Nephron progenitor cell (in vitro differentiated cells): ENCODE measurements at places on chromosomes 16 and 17.

DNA sequence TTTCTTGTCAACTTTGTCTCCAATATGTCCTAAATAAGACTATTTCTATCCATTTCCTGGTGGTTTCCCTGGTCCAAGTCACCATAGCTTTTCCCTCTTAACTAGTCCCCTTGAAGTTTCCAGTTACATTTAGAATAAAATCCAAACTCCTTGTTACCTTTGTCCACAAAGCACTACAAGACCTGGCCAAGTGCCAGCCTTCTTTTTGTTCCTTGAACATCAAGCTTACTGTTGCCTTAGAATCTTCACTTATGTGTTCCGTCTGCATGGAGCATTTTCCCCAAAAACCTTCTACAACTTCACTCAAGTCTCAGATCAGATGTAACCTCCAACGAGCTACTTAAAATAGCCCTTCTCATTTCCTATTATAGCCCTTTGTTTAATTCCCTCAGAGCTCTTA, 101.4 kb downstream of the ITFG1 start:
- H3K27me3 ChIP-seq = no peaks in the 10 kb centered on the region
- H3K27ac ChIP-seq = no peak overlapping the region
- no peaks in the 10 kb centered on the region for H3K4me1 ChIP-seq
- DNase-seq = no peak

DNA sequence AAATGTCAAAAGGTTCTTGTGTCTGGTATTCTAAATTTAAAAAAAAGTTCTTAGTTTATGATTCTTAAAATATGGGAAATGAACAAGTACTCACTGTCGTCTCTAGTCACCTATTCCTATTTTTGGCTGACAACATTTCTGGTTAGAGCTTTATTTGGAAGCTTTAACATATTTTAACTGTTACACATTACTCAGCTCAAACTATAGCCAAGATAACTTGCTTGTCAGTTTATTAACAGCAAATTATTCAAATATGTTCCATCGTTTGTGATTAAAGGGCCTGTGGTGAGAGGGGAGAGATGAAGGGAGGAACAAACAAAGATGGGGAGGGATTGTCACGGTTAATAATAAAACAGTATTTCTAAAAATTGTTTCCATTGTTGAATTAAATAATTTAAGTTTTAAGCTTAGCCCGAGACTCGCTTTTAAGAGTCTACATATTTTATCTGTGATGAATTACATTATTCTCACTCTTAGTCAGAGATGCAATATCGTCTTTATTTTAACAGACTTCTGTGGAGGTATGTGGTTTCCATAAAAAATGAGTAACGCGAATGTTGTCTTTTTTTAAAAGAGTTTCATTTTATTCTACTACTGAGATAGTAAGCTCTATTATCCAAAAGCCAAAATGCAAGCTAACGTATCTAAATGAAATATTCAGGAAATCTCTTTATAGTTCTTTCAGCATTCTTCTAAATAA, 321.9 kb upstream of the PMFBP1 start:
- no peaks in the 10 kb centered on the region for H3K27me3 ChIP-seq
- DNase-seq = no peak
- H3K27ac ChIP-seq = no peak overlapping the region
- H3K4me1 ChIP-seq = no peaks in the 10 kb centered on the region

GRCh38 chr17:38943607-38944006, 18.2 kb downstream of the LASP1NB start:
- no peaks in the 10 kb centered on the region for H3K36me3 ChIP-seq
- H3K4me3 ChIP-seq = no peak overlapping the region
- H3K27me3 ChIP-seq = peaks cover 10% of the 10 kb centered on the region
- no peak for DNase-seq
- H3K27ac ChIP-seq = no peak overlapping the region

DNA sequence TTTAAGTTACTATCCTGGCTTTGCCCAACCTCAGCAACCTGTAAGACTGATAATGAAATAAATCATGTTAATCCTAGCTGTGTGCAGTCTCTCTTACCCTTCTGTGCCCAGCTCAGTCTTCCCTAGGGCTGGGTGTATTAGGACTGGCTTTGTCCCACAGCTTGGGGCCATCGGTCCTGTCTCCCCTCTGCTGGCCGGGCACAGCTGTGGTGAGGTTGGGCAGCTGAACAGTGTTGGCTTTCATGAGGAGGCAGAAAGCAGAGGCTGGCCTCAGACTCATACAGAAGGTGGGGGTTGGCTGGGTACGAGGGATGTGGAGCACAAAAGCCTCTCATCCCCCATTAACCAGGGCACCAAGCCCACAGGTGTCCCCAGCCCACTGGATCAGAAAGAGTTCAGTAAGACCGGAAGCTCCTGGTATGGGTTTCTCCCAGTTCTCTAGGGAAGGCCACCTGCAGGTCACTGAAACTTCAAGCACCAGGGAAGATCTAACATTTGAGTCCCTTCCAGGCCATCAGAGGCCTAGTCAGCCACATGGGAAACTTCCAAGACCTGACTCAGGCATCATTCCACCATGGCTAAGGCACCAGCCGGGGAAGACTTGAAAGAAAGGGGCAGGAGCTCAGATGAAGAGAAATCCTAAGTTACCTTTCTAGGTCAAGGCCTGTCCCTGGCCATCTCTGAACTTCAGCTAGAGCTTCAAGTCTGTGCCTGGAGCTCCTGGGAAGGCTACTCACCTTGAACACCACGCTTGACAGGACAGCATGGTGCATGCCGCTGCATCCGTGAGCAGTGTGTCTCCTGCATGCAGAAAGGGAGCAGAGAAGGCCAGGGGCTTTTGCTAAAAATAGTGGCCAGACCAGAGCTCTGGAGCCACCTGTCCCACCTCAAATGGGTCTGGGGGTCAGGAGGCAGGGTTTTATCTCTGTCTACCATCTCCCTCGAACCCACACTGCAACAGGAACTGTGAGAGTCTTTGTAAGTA, 8.8 kb downstream of the CNP start:
- no peak overlapping the region for H3K4me3 ChIP-seq
- no peak for DNase-seq
- peaks cover 65% of the 10 kb centered on the region for H3K36me3 ChIP-seq
- H3K27ac ChIP-seq = peak overlapping the region; percentile 61
- peaks cover 18% of the 10 kb centered on the region for H3K4me1 ChIP-seq
- no peaks in the 10 kb centered on the region for H3K27me3 ChIP-seq

DNA sequence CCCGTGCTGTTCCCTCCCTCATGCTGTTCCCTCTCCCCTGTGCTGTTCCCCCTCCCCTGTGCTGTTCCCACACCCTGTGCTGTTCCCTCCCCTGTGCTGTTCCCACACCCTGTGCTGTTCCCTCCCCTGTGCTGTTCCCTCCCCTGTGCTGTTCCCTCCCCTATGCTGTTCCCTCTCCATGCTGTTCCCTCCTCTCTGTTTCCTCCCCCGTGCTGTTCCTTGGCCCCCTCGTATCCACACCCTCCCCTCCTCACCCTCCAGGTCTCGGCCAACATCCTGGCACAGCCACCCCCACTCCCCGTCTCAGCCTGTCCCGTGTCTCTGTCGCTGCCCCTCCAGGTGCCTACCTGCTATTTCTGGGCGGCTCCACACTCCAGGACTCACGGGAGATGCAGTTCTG, 48.5 kb upstream of the ZC3H18 start:
- DNase-seq = no peak
- H3K4me1 ChIP-seq = peaks cover under 1% of the 10 kb centered on the region
- no peaks in the 10 kb centered on the region for H3K36me3 ChIP-seq
- peaks cover 7% of the 10 kb centered on the region for H3K27me3 ChIP-seq

GRCh38 chr16:53837426-53837825, 133.5 kb downstream of the FTO start:
- peaks cover 6% of the 10 kb centered on the region for H3K27me3 ChIP-seq
- DNase-seq = no peak
- H3K4me1 ChIP-seq = peaks cover 13% of the 10 kb centered on the region
- no peak overlapping the region for H3K4me3 ChIP-seq

DNA sequence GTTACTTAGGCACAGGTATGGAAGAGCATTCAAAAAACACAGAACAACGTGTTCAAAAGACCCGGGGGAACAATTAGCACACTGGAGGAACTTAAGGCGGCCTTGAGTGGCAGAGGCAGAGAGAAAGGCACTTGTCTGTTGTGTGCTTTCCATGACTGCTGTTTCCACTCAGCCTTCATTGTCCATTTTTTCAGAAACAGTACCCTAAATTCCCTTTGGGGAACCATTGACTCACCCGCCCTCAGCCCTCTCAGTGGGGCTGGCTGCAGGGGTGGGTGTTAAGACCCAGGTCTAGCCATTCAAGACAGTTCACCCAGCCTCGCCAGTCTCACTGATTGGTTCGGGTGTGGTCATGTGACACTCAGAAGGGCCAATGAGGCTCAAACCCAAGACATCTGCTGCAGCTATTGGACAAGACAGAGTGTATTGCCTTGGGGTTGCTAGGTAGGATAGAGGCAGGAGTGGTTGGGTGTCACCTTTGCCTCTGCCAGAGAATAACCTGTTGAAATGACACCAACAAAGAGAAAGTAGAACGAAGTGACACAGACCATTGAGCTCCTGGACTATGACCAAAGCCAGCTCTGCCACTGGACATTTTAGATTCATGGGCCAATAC, 19.6 kb upstream of the CEP20 start:
- no peaks in the 10 kb centered on the region for H3K27me3 ChIP-seq
- H3K4me1 ChIP-seq = no peaks in the 10 kb centered on the region
- H3K4me3 ChIP-seq = no peak overlapping the region
- DNase-seq = no peak
- H3K27ac ChIP-seq = no peak overlapping the region

- no peak overlapping the region for H3K4me3 ChIP-seq
- DNase-seq = no peak
- peaks cover 4% of the 10 kb centered on the region for H3K36me3 ChIP-seq
- no peak overlapping the region for H3K27ac ChIP-seq
Observed at GRCh38 chr17:45139533-45139920, 4.0 kb downstream of the ACBD4 start.

- H3K27me3 ChIP-seq = no peaks in the 10 kb centered on the region
- H3K27ac ChIP-seq = peak overlapping the region; percentile 67
- H3K36me3 ChIP-seq = no peaks in the 10 kb centered on the region
- no peak overlapping the region for H3K4me3 ChIP-seq
- DNase-seq = no peak
Observed at GRCh38 chr17:31595666-31596381, 204.3 kb downstream of the RAB11FIP4 start.

- peaks cover 13% of the 10 kb centered on the region for H3K4me1 ChIP-seq
- H3K27ac ChIP-seq = no peak overlapping the region
- no peak for DNase-seq
Observed at GRCh38 chr16:86151239-86151851, 252.4 kb downstream of the IRF8 start.

GRCh38 chr16:26365161-26365940, 673.6 kb downstream of the HS3ST4 start:
- DNase-seq = peak; percentile 8
- no peaks in the 10 kb centered on the region for H3K36me3 ChIP-seq
- H3K27ac ChIP-seq = peak overlapping the region; percentile 11
- H3K4me3 ChIP-seq = no peak overlapping the region

DNA sequence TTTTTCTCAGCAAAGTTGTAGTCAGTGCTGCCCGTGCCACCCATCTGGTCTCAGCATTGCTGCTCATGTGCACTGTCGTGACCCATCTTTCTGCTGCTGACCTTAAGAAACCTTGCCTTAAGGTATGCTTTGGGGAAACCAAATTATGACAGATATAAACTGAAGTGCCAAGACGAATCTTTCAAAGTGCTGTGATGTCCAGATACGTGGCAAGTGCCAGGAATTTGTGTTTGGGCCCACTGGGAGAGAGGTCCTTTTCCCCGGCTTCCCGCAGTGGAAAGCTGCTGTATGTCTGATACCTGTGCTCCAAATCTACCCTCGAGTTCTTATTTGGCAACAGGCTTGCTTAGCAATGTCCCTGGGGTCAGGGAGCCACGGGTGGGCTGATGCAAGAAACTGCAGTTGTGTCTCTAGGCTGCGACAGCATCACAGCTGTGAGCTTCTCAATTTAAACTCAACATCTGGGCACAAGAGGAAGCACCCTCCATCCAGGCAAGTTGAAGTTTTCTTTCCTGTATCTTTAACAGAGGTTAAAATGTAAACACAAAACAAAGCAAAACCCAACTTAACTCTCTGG, 30.3 kb upstream of the TOX3 start:
- H3K36me3 ChIP-seq = no peaks in the 10 kb centered on the region
- DNase-seq = no peak
- H3K27ac ChIP-seq = no peak overlapping the region
- H3K27me3 ChIP-seq = peaks cover 13% of the 10 kb centered on the region
